NCI-H1417 (cell line): ENCODE measurements at places on chromosomes 7 and 10.

DNA sequence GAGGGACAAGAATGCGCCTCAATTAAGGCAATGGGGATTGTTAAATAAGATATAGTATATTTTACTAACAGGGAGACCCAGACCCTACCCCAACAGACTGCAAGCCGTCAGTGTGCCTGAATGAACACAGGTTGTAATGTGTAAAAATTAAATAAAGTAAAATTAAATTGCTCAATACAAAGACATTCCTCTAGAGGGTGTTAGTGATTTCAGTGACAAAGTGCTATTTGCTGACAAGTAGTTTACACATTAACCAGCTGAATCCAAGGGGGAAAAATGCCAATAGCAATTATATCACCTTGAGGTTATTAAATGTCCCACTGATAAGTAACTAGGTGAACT, 110.5 kb downstream of the EBF3 start:
- peak; percentile 58 for DNase-seq

GRCh38 chr10:11896549-11897200, 73.5 kb downstream of the PROSER2 start:
- no peak for DNase-seq

GRCh38 chr10:16644146-16644545, 122.5 kb upstream of the C1QL3 start:
- DNase-seq: no peak

GRCh38 chr7:115689941-115690340, 340.6 kb downstream of the TFEC start:
- DNase-seq: no peak

DNA sequence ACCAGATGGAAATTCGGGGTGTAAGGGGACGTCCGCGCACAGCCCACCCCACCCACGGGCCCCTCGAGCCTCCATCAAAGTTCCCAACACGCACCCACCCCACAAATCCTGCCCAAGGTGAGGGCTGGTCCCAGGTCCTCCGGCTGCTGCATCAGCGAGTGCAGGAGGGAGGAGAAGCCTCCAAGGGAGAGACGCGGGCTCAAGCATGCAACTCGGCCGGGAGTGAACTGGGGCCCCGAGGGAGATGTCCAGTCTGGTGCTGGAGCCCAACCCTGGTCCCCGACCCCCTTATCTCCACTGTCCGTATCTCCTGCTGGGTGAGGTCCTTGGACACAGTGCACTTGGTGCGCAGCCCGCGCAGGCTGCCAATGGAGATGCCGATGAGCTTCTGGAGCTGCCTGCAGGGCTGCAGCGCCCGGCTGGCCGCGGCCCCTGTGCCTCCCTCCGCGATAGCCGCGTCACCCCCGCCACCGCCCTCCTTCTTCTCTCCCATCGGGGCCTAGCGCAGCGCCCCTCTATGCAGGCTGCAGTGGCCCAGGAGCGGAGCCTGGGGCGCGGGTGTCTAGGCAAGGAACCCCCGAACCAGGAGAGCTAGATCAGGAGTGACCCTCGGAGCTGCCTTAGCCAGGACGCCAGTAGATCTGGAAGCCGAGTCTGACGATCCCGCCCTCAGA, 489.2 kb downstream of the ZNF33B start:
- no peak for DNase-seq

DNA sequence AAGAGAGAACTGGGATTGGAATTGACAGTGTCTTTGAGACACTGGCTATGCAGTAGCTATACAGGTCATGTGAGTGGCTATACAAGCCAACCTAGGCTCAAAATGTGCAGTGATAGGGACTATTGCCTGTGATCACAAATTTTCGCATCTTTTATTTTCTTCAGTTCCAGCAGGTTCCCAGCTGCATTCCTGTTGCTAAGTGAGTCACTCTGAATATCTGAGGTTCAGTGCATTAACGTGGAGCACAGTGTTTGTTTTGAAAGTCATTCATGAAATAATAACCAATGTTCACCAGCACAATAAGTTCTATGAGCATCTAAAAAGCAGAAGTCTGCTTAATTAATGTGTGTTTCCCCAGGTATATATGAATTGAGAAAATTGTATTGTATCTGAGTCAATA, 1236.0 kb upstream of the CELF2 start:
- no peak for DNase-seq

- DNase-seq: no peak
Observed at GRCh38 chr10:94571081-94571480, 25.5 kb downstream of the HELLS start.

DNA sequence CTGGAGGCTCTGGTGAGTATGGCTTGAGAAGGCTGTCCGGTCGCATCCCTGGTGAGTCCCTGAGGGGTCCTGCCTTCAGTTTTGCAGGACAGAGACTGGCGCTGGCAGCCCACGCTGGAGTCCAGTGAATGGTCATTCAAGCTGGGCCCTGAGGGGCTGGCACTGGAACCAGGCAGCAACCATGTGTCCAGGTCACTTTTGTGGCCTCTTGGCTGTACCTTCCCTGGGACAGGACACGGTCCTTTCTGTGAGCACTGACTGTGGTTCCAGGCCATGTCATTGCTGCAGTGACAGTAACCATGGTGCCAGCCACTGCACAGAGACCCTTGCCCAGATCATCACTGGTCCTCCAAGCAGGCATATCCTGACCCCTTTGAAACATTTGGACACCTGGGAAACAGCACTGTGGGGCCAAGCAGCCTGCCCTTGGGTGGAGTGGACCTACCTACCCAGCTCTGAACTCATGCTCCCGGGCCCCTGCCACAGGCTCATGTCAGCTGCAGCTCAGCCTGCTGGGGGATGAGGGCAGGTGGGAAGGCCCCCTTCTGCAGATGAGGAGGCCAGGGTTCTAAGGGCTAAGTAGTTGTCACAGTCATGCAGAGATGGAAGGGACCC, 72.1 kb downstream of the ADCY1 start:
- DNase-seq: no peak

GRCh38 chr10:507908-508444, 181.5 kb downstream of the DIP2C start:
- DNase-seq: no peak

DNA sequence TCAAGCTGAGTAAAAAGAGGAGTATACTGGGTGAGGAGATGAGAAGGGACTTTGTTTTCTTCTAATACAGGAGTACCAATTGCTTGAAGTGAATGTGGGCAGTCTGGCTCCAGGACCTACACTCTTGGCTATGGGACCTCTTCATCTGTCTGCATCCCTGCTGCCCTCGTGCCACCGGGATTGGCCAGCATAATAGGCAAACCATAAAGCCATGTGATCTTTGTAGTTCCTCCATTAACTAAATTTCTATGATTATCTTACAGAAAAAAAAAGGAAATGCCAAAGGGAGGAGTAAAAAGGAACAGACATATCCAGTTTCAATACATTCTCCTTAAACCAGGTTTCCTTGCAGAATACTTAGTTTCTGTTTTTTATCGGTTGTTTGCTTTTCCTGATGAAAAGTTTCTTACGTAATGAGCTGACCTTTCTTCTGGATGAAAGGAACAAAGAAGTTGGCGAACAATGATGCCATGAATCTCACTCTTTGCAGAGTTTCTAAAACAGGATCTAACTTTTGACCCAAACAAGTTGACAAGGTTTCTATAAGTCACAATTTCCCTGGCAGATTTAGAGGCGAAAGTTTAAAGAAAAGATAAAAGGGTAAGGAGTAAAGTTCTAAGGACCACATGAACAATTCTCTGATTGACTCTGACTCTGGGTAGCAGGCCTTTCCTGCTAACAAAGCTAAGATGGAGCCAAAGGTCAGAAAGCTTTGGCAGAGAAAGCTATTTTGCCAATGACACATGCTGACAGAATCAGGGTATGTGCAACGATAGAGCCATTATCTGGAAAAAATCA, 54.1 kb downstream of the LAMB1 start:
- DNase-seq: no peak

DNA sequence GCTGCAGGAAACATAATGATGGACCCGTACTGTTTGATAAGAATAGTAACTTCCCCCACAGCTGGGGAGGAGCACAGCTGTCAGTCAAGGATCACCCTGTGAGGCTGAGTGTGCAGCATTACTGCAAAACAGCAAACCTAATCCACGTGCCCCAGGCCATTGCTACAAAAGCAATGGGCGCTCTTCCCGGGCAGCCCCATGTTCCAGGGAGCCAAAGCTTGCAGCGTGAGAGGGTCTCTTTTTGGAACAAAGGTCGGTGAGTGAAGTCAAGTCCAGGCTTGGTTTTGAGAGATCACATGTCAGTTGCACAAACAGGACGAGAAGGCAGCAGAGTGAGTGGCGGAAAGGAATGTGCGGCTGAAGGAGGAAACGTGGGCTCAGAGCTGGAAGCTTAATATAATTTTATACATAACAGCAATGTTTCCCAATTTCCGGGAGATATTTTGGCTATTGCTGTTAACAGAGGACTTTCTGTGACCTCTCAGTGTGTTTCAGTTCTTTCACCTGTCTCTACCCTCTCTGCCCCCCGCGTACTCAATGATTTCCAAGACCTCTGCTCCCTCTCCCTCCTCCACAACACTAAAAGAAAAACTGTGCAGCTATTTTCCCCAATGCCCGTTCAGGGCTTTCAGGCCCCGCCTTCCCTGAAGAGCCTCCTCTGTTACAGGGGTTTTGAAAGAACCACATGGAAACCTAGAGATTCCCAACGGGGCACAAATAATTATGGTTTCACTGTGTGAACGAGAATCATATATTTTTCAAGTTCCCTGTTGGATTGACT, 128.9 kb downstream of the MTPAP start:
- no peak for DNase-seq

GRCh38 chr10:94349327-94349726, 13.4 kb downstream of the NOC3L start:
- DNase-seq: no peak

GRCh38 chr7:95649546-95649945, 53.2 kb upstream of the PDK4 start:
- DNase-seq: no peak

DNA sequence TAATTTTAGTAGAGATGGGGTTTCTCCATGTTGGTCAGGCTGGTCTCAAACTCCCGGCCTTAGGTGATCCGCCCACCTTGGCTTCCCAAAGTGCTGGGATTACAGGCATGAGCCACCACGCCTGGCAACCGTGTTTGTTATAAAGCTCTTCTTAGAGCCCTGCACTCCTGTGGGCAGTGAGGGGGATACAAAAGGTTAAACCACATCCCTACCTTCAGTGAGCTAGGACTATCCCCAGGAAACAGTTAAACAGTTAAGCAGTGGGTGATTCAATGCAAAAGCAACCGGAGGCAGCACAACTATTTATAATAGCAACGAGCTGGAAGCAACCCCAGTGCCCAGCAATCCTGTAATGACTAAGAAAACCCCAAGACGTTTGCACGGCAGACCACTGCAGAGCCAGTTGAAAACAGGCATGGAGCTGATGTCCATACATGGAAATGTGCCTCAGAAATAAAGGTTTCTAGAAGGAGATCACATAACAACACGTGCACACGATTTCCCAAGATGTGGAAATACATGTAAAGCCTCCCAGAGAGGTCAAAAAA, 107.2 kb upstream of the LYZL2 start:
- no peak for DNase-seq

GRCh38 chr10:37448161-37448560, 322.8 kb downstream of the ANKRD30A start:
- DNase-seq: no peak

GRCh38 chr7:134234216-134234615, 82.5 kb downstream of the SLC35B4 start:
- DNase-seq: no peak
